SW480 (cell line): ENCODE measurements at places on chromosomes 2 and 18.

DNA sequence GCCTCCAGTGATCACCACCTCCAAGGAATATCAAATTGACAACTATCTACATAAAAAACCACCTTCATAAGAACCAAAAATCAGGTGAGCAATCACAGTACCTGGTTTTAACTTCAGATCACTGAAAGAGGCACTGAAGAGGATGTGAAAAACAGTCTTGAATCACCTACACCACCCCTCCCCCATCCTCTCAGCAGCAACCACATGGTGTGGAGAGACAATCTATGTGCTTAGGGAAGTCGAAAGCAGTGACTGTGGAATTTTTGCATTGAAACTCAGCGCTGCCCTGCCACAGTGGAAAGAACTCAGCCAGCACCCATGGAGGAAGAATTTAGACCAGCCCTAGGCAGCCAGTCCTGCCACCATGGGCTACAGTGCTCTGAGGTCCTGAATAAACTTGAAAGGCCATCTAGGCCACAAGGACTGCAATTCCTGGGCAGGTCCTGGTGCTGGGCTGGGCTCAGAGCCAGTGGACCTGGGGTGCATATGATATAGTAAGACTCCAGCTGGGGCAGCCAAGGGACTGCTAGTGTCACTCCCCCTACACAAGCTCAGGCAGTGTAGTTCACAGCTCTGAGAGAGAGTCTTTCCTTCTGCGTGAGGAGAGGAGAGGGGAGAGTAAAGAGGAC, 75.6 kb downstream of the ATL2 start:
- no peak for DNase-seq

DNA sequence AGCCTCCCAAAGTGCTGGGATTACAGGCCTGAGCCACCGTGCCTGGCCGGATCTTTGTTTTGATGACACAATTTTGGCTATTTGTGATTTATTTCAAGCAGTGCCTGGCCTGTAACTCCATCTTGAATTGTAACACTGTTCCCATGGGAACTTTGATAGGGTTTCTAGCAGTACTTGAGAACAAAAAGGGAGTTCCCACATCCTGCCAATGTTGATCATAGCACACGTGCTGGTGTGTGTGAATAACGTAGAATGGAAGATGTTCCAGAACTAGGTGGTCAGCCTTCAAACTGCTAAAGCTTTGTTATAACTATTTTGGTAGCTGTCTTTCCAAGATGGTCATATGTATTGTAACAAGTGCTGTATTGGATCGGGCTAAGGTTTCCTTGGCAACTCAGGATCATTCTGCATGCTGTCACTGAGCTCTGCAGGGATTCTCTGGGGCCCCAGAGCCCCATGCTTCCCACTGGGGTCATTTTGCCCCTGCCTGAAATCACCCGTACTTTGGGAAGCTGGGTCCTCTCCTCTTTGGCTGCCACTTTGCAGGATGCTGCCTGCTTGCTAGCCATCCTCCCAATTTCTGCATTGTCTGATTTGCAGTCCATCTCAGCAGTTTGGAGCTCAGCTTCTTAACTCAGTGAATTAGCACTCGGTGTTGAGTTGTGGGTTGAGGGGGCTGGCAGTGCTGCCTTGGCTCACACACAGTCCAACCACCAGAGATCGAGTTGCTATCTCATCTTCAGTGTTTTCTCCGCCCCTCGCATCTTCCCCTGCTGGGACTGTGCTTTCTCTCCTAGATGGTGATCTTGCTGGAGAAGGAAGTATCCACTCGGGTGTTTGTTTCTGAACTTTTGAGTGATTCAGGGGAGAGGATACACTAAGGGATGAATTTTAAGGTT, 26.8 kb downstream of the SH3RF3 start:
- no peak for DNase-seq

- DNase-seq, result no peak
These were observed 402.8 kb downstream of the LRRTM4 start for GRCh38 chr2:77119333-77119732.

DNA sequence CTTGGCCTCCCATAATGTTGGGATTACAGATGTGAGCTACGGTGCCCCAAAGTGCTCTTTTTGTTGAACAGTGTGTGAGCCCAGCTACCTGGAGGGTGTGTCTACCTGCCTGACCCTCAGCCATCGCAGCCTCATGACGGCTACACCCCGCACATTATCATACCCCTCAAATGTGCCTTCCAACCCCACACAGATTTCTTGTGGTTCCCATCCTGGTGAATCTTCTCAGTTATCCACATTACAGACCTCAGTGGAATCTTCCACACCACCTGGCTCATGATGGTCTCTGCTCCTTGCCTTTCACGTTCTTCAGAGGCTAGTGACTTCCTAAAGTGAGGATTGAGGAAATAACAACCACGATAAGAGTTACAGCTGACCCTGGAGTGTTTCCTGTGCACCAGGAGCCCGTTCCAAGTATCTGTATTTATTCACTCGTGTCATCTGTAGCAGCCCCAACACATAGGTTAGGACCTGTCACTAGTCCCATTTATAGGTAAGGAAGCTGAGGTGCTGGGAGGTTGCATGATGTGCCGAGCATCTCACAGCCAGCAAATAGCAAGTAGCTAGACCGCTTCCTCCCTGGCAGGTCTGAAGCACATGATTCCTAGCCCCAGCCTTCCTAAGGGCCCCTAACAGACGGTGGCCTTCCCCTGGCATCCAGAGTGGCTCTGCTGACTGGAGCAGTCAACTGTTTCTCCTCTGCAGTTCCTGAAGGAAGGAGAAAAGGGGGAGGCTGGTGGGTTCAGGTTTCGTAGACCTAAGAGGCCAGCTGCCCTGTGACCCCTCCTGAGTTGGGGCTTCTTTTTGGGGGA, 47.3 kb downstream of the TCF7L1 start:
- no peak for DNase-seq

DNA sequence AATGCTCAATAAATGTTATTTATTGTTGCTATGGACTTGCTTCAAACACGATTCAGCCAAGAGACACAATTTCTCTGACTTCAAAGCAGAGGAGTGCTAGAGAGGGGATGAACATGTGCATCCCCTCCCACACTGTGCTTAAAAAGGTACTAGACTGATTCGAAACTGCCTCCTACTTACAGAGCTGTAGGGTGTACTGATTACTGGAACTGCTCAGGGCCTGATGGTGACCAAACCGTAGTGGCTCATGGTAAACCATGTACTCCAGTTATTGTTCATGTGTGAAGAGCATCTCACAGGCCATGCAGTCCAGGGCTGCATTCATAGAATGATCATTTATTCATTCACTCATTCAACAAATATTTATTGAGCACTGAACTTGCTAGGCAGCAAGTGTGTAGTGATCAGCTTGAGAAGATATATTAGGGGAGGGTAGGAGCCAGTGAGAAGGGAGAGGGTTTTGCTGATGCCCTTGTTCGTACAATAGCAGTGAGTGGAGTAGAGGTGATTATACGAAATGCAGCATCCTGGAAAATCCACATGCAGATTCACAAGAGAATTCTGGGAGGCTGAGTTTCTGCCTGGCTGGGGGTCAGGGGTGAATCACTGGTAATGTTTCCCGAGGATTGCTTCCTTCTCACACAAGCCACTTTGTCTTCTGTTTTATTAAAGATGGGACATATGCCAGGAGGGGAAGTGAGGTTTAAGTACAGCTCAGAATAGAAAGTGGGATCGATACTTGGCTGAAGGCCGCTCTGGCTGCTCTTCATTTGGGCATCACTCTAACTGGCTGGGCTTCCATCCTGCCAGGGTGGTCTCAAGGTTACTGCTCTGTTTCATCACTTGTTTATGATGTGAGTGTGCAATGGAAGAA, 245.4 kb downstream of the RAD51AP2 start:
- DNase-seq, result no peak

DNA sequence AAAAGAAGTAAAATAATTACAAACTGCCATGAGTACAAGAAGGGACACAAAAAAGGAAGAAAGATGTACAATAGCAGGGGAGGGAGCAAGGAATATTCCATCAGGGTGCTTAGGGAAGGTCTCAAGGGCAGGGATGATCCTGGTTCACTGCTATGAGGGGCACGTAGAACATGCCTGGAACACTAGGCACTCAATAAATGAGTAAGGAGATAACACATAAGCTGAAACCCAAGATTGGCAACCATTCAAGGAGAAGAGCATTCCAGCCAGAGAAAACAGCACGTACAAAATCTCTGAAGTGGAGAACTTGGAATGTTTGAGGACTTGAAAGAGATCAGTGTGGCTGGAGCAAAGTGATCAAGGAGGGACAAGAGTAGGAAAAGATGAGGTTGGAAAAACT, 103.2 kb downstream of the FAM161A start:
- no peak for DNase-seq

DNA sequence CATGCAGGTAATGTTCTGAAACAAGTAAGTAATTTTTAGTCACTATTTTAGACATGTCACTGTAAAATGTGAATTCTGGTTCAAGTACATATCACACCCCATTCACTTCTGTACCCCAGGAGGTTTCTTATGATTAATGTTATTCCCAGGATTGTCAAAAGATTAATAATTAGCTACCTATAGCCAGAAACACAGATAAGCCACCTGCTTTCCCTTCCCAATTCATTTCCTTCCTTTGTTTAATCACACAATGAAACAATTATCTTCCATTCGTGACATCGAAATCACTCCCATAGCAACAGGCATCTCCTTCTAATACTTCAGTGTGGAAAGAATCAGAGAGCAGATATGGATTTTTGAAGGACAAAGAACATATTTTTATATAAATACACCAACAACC, 1650.3 kb upstream of the CELF4 start:
- no peak for DNase-seq

DNA sequence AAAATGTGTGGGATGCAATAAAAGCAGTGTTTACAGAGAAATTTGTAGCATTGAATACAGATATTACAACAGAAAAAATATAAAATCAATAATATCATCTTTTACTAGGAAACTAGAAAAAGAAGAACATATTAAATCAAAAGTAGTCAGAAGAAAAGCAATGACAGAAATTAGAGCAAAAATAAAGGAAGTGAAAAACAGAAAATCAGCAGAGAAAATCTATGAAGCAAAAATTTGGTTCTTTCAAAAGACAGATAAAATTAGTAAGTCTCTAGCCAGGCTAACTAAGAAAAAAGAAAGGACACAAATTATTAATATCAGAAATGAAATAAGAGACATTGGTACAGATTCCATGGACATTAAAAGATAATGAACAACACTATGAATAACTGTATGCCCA, 212.0 kb upstream of the MGAT5 start:
- no peak for DNase-seq

DNA sequence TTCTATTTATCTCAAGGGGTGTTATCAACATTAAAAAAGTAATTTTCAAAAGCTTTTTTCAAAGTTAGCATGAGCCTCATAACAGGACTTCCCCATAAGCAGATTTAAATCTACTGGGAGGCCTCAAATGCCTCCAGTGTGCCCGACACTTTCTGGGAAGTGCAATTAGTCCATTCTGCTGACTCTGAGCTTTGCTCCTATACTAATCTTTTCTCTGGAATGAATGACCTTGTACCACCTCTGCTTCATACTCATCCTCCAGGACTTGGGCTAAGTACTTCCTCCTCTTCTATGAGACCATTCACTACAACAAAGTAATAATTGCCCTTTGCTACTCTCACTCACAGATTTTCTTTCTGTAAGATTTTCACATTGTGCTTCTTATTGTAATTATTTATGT, 111.1 kb downstream of the RIT2 start:
- DNase-seq, result no peak

DNA sequence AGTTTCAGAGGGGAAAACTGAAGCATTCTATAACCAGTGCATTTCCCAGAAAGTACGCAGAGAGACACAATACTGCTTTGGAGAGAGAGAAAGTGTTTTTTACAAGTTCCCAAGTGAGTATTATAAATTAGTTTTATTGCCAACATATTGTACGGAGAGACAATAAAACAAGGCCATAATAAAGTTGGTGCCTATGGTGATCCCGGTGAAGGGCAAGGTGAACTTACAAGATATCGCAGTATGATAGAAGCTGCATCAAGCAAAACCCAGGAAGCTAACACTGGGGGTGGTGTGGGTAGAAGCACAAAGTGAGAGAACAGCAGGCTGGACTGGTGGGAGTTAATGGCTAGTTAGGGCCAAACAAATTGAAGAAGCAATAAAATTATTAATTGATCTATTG, 7.5 kb downstream of the TMSB10 start:
- no peak for DNase-seq

- no peak for DNase-seq
These were observed 186.7 kb downstream of the ARL4C start for GRCh38 chr2:234310166-234310565.

DNA sequence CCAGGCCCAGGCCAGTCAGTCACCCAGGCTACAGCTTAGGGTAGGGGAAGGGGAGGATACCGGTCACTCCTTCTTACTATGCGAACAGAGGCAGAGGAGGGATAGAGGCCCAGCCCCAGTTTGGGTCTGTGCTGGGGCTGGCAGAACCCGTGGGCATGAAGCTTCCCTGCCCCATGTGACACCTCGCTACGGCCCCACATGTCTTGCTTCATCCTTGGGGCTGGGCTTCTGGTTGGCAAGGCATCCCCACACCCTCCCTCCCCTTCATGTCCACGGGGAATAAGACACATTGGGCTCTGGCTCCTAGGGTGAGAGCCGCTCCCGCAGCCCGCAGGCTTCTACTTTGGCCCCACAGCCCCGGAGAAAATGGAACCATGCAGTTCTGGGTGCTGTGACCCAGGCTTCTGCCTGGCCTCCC, 32.4 kb downstream of the HS1BP3 start:
- no peak for DNase-seq

DNA sequence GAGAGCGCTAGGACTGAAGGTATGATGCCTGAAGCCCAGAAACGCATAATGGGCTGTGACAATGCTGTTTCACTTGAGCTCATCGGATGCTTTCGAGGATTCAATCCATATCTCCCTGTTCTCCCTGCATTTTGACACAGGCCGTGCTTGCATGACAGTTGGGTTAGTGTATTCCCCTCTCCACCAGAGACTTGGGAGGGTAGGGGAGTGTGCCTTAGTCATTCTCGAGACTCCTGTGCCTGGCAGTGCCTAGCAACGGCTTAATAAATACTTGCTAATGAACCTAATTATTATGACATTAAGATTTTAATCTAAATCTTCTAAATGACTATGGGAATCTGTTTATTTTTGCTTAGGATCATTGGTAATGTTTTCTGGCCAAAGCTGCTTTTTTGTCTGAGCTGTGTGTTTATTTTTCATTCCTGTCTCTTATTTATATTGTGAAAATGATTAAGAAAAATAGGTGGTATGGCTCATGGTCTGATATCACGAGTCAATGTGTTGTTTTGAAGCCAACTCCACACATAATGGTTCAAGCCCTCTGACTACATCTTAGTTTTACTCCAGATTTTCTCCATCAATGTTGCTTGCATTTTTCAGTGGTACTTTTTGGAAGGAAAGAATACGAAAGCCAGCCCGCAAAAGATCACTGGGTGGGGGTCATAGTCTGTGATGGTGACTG, 61.3 kb downstream of the NEDD4L start:
- DNase-seq, result no peak

DNA sequence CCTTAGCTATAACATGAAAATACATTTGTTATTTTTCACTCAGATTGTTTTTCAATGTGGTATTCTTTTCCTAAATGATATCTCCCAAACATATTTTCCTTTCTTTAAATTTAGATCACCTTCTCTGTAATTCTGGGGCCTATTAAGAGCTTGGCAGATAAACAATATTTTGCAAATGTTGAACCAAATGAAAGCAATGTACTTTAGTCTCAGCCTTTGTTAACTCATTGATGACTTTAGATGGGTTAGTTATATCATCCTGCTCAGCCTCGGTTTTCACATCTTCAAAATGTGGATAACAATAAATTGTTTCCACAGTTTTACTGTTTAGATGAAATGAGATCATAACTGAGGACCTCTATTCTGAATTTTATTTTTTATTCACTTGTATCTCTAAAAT, 1205.2 kb downstream of the SUCLG1 start:
- DNase-seq, result no peak
